ENCODE measurements at places on chromosomes 12 and 14.

- DNase-seq, result no peak
Measured at GRCh38 chr12:27081668-27082111, 688 bp downstream of the C12orf71 start.

DNA sequence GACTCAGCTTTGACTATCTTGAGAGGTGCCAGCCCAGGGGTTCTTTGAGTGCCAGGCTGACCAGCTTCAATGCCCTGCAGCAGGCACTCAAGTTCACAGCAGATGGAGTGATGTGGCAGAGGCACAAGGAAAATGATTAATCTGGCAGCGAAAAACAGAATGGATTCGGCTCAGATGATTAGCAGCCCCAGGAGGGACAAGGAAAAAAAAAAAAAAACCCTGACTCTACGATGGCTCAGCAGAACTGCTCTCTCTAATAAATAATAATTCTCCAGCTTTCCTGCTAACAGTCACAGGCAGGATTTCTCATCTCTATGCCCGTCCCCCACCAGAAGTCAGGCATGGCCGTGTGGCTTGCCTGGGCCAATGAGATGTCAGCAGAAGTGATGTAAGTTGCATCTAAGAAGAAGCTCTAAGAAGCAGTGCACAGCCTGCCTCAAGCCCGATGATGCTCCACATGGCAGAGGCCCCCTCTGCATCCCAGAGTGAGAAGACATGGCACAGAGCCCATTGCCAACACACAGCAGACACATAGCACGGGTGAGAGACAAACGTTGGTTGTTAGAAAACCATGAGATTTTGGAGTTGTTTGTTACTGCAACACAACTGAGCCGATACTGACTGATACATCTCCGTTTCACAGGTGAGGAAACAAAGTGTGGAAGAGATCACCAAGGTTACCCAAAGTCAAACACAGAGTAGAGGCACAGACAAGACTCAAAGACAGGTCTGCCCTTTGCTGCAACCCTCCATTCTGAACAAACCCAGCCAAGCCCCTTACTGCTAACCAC lies 111.0 kb downstream of the SCARB1 start:
- no peak for DNase-seq

- DNase-seq, result no peak
Measured at GRCh38 chr14:39083127-39083526, 19.9 kb downstream of the SEC23A start.

DNA sequence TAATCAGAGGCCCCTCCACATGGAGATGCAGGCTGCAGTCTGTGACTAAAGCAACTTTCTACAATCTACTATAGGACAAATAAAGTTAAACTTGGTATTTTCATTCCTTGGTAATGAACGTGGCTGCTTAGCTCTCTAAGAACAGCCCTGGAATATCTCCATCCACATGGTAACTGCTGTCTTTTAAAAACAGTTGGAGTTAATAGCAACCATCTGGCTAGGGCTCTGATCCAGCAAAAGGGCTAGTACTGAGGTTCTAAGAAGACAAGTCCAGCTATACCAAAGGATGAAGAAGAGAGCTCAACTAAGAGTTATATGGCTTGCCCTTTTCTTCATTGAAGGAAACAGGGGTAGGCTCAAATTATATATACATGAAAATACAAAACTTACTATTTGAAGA lies 920.1 kb downstream of the FLRT2 start:
- DNase-seq, result no peak

GRCh38 chr14:28375295-28375694 lies 391.3 kb upstream of the FOXG1 start:
- DNase-seq, result no peak

DNA sequence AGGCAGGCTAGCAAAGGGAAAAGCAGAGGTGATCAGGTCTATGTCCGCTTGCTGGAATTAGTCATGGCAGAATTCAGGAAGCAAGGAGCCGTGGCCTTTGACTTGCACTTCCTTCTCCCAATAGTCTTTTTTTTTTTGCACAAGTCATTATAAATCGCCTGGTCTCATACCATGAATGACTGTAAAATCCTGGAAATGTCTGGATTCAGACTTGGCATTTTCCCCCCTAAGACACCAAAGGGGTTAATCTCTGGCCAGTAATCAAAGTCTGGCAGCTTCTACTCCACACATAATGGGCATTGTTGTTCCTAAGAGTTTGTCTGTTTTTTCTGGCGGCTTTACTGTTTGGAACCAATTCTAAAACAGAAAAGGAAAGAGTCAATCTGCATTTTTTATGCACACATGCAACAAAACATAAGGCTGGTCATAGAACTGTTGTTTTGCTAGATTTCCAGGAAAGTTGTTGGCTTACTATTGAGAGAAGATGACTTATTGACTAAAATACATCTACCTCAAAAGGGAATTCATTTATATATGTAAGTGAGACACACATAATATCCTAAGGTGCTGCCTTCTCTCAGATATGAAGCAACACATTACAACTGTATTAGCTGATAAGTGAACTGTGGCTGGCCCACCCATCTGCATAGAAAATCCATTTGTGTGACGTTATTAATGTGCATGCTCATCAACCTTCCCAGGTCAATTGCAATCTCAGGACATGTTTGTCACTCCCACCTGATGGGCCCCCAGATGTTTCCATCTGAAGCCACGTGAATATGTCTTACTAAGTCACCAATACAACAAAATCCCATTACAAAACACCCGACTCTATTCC lies 157.3 kb downstream of the BTG1 start:
- no peak for DNase-seq

- no peak for DNase-seq
Measured at GRCh38 chr12:83049306-83049705, 362.6 kb downstream of the TMTC2 start.

Data from stimulated activated CD8-positive, alpha-beta memory T cell treated with anti-CD3 and anti-CD28 coated beads, Interleukin-7, amount 100 ng/mL, for 1 hour (primary cell).